ENCODE measurements at places on chromosomes 1 and 21. TPM values are rescaled to one million over a fixed set of nuclear protein-coding genes. Genes with fewer than 3 reads are reported as not detected.

LPAR3 gene
- total RNA-seq, result not detected

RHOU gene
- total RNA-seq, result 29.8 TPM

PLA2G2F gene
- total RNA-seq, result not detected

PSMB2 gene
- 17.9 TPM for total RNA-seq

RHCE gene
- total RNA-seq, result 1.3 TPM

ADAM30 gene
- total RNA-seq, result not detected

GNG12 gene
- total RNA-seq, result 229 TPM

DNA sequence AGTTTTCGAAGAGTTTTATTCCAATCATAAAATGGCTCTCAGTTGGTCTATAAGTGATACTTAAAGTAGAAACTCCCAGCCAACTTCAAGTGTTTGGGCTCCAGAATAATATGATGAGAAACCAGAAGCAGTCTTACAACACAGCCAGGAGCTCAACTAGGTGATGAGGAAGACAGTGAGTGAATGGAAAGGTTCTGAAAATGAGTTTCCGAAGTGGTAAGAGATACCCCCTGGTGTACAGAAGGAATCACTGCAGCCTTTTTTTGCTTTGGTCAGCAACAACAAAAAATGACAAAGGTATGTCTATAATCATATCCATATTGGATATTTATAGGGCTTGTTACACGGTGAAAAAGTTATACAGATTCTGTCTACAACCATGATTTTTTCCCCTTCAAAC is 16.5 kb downstream of the KRTAP19-1 start:
- no peak for DNase-seq

DNA sequence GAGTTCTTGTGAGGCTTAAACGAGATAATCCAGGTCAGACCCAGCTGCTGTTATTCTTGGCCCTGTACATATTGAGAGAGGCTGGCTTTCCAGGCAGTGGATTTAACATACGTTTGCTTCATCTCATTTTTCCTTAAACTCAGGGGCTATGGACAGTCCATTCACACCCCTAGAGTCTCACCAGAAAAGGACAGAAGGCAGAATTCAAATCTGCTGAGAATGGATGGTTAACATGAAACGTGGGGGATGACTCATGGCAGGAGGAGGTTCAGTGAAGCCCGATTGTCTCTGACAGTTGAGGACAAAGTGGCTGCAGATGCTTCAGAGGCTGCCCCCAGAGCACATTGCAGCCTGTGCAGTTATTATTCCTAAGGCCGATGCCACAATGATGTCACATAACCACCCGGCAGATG is 39.5 kb downstream of the TGFB2 start:
- DNase-seq, result peak; percentile 66

- no peak for DNase-seq
These were observed 13.9 kb downstream of the MEF2D start for GRCh38 chr1:156486421-156487344.

GRCh38 chr1:228650141-228650540 is 85.1 kb upstream of the RHOU start:
- no peak for DNase-seq

GRCh38 chr1:207430602-207431001 is 23.5 kb upstream of the CR2 start:
- DNase-seq, result no peak

DNA sequence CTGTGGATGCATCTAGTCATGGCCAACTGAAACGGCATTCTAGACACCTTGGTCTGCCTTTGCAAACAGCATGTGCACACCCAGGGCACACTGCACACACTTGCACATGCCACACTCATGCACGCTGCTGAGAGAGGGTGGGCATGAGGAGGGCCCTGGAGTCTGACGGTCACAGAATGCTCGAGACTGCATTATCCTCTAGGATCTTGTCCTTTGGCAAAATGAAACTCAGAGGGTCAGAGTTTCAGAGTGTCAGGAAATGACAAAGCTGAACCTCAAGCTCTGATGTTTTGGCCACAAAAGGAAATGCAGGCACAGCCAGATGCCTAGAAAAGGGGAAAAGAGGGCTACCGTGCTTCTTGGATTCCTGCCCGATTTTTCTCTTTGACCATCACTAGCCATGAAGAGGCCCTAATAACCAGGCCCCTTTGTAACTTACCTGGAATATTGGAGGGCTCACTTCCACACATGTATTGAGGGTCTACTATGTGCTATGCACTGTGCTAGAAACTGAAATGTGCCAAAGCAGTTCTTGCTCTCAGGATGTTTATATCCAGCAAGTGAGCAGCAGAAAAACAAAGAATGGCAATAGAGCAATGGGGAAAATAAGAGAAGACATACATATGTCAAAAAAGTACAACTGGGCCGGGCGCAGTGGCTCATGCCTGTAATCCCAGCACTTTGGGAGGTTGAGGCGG is 65.4 kb downstream of the TOMM20 start:
- peak; percentile 58 for DNase-seq

DNA sequence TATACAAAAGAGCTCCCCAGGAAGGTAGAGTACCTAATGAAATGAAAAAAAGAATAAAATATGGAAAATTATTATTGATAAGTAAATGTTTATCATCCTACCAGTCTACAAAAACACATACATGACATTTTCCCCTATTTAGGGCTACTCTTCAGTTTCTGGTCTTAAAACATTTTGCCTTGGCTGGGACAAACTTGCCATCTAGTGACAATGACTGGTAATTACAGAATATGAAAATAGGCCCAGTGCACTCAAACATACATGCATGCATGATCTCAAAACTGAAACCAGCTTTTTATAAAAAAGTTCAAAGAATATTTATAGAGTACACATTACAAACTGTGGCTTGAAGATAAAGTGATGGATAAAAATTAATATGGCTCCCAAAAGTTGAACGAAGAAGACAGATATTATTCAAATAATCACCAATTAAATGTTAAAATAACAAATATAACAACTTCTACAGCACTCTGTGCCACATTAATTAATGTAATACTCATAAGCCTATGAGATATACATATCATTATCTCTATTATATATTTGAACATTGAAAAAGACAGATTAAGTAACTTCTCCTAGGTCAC is 10.5 kb upstream of the RNPC3 start:
- DNase-seq, result peak; percentile 73

DNA sequence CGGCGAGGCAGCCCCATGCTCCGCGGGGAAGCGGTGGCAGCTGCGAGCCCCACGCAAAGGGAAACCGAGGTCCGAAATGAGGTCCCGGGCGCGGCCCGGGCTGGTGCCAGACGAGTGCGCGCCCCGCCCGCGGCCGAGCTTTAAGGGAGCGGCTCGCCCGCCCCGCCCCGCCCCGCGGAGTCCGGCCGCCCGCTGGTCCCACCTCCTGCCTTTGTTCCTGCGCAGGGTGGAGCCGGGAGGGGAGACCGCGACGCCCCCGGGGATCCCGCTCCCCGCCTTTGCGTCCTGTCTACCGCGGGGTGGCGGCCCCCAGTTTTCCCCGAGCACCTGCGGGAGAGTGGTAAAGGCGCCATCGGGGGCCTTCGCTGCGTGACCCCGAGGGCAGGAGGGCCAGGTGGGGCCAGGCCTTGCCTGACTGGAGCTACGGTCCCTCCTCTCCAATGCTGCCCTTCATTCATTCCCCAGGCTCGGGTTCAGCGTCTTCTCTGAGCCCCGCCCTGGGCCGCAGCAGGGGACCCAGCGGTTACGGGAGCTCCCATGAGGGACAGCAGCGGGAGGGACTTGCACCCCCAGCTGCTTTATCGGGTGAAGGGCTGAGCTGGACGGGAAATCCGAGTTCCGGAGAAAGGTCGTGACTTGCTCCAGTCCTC is at the start of gene HES2:
Gene HES2 (minus strand): TSS at position 116 of the 650 bp plus-strand sequence. CDS start 99 bp downstream, at position 17.
- peak; percentile 70 for DNase-seq

GRCh38 chr1:223482766-223483165 is 89.6 kb downstream of the CCDC185 start:
- no peak for DNase-seq

- no peak for DNase-seq
These were observed 33.0 kb downstream of the RIPPLY3 start for GRCh38 chr21:37039411-37040075.

DNA sequence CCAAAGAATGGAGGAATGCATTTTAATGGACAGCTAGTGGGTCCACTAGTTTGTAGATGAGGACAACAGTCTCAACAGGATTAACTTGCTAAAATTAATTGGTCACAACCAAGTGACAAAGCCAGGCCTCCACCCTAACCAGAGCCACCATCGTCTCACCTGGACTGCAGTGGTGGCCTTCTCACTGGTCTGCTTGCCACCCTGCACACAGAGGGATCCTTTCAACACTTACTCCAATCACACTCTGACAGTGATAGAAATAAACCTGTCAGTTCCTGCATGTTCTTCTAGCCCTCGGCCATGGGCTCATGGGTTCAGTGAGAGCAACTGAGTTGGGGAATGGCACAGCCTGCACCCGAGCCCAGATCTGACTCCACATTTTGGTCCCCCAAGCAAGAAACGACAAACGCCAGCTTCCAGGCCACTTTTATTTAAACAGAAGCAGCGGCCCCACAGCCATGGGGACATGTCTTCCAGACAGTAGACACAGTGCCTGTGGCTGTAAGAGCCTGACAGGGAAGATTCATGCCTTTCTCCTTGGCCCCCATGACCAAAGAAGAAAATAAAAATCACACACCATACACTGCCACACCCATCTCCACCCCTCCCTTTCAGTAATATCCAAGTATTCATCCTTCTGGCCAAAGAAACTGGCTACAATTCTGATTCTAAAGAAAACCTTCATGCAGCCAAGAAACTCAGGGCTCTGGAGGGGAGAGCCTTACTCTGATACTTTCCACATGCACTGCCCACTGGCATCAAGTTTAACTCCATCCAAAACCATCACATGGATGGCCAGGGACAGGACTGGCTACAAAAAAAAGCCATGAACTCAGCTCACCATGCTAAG is 37.6 kb downstream of the DHCR24 start:
- DNase-seq, result no peak

- DNase-seq, result no peak
These were observed 8.4 kb downstream of the LRRC3 start for GRCh38 chr21:44463724-44464123.
